ENCODE measurements at places on chromosomes 12 and 14.
A peak's percentile ranks its signal among the peaks of the same experiment; 100 is the strongest.

- DNase-seq: peak; percentile 92
Measured at GRCh38 chr14:89365061-89365801, 51.8 kb downstream of the FOXN3 start.

GRCh38 chr14:100063314-100063941 is 1.8 kb upstream of the EVL start:
- DNase-seq: no peak

DNA sequence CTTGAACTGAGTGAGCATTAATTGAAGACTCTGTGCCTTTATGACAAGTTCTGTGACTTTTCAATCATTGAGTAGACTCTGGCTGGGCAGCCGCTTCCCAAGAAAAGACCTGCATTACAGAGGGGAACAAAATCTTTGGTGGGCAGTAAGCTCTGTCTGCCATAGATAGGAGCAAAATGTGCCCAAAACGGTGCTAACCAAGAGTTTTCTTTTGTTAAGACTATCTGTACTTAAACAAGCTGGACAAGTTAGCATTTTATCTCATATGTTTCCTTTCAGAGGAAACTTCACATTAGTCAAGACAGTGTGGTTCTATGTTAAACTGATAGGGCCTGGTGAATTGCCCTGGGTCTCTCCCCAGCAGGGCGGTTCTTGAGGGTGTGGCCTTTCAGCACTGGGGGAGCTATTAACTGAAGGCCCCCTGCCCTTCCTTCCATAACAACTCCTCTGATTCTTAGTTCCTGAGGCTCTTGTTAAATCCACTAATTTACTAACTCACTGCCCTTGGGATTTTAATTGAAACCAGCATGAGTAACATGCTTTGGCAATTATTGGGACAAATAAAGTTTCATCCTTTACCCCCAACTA is 219.6 kb downstream of the KTN1 start:
- no peak for DNase-seq

DNA sequence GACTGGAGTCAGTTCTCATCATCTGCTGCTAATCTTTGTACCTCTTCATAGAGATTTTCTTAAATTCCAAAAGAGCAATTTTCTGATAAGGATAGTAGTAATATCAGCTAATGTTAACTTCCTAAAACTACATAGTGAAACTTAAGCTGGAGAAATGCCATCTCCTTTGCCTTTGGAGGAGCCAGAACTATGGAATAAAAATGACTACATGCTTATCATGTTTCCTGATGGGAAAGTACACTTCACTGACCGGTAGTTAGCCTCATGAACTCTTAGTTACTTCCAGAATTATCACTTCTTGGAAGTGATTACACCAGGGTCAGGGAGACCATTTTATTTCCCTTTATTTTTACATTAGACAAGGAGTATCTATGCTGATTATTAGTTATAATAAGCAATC is 1222.1 kb upstream of the TMEM132C start:
- no peak for DNase-seq

Data from KBM-7 (cell line).